ENCODE measurements at places on chromosomes 3 and 15. TPM values are rescaled to one million over a fixed set of nuclear protein-coding genes. Genes with fewer than 3 reads are reported as not detected.

Gene ATP2B2
- total RNA-seq = 2.2 TPM

Gene ZPLD1
- total RNA-seq = not detected

Gene RAD51
- 0.73 TPM for total RNA-seq

Gene GOLGA8R
- total RNA-seq = not detected

GRCh38 chr3:139187154-139187553 is 142.5 kb upstream of the PRR23C start:
- H3K27me3 ChIP-seq = no peaks in the 10 kb centered on the region
- no peak overlapping the region for H3K4me3 ChIP-seq
- no peak for DNase-seq
